ENCODE measurements at places on chromosomes 16 and 17.

GRCh38 chr17:67386965-67387551, 10.0 kb downstream of the PITPNC1 start:
- peak; percentile 57 for DNase-seq

GRCh38 chr16:87953308-87954215, 2.3 kb downstream of the BANP start:
- no peak for DNase-seq

GRCh38 chr16:2751577-2752034, 832 bp upstream of the SRRM2 start:
- peak; percentile 86 for DNase-seq

DNA sequence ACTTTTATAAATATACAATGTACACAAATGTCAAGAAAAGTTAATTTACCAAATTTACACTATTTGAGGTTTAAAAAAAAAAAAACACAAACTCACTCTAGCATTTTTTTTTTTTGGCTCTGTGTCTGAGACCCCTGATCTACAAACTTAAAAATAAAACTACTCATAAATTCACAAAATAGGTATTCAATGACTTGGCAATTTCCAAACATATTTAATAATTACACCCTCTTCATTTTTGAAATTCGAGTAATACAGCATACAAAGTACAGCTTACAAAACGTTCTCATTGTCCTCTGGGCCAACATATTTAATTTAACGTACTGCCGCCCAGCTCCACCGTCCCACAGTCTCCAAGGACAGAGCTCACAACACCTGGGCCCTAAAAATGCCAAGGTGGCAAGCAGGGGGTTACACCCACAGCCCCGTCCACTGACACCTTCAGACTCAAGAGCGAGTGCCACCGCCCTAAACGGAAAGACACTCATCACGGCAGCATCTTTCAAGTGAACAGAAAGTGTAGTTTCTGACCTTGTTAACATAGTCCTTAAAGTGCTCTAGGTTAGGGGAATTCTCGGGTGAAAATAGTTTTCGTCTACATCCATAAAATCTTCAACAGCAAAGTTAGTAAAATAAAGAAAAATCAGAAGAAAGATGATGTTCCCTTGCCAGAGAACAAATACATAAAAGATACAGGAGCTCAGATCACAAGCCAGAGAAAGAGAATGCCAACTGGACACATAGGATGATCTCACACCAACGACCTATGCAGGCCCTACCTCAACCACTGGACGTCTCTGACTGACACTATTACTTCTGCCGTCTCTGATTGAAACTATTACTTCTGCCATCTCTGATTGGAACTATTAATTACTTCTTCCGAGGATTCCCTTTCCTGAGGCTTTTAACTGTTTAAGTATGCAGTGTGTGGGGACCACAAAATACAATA, 4.2 kb downstream of the ADCY9 start:
- DNase-seq: no peak

- no peak for DNase-seq
Measured at GRCh38 chr17:55730380-55730779, 7.7 kb upstream of the TMEM100 start.

DNA sequence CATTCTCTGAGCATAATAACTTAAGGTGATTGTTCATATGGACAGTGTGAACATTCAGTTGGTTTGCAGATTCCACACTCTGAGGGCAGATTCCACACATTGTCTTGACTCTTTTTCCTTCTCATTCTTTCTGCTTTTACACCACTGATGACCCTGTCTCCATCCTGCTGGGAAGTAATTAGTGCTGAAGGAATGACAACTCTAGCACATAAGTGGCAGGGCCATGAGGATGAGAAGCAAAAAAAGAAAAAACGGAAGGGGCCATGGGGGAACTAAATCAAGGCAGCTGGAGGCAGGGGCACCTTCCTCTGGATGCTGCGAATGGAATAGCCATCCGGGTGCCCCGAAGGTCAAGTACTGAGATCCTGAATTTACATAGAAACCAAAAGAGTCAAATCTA, 944.0 kb downstream of the KCNJ2 start:
- DNase-seq: no peak

GRCh38 chr17:8223356-8224126, 13.2 kb upstream of the AURKB start:
- DNase-seq: peak; percentile 81

All from HAP-1 (cell line).